ENCODE measurements at places on chromosomes 6 and 20.
A peak's percentile ranks its signal among the peaks of the same experiment; 100 is the strongest.

DNA sequence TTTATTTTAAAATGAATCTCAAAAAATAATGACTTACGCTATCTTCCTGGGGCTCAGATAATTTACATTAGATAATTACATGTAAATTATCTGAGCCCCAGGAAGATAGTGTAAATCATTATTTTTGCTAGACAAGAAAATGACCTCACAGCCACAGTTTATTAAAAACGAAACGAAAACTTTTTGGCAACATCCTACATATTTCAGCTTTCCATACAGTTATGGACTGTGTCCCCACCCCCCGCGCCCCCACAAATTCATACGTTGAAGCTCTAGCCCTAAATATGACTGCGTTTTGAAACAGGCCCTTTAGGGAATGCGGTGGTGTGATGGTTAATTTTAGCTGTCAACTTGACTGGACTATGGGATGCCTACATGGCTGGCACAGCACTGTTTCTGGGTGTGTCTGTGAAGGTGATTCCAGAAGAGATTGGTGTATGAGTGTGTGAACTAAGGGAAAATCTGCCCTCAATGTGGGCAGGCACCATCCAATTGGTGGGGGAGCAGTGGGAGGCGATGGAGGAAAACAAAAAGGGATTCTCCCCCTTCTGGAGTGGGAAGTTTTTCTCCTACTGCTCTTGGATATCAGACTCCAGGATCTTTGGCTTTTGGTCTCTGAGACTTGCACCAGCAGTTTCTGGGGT, 52.6 kb downstream of the TRPC4AP start:
- DNase-seq: no peak

DNA sequence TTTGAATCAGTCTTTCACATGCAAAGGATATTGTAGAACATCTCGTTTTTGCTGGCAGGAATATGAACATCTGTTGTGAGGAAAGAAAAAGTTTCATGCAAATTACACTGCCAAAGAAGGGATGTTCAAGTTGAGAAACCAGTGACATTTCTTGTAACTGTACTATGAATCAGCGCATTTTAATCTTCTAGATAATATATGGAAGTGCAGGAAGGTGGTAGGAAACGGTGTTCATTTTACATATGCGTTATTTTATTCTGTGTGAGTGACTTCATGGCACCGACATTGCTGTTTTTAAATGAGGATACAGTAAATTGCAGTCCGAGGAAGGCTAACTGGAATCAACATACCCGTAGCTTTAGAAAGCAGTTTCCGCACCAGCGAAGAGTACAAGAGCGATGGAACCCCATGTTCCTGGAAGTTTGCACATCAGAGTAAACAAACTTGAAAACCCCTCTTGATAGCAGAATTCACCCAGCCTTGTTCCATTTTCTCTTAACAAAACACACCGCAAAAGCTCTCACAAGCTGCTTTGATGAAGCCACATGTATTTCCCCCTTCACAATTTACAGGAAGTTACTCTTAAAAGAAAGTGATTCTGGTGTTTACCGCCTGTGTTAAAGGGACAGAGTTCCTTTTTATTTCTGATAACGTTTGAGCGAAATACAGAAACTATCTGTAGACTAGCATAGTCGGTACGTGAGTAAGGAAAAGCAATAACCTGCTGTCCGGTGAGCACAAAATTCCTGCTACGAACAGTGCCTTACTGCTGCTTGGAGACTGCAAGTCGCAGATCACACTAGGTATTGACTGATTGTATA, 11.5 kb downstream of the PRDM1 start:
- no peak for DNase-seq

DNA sequence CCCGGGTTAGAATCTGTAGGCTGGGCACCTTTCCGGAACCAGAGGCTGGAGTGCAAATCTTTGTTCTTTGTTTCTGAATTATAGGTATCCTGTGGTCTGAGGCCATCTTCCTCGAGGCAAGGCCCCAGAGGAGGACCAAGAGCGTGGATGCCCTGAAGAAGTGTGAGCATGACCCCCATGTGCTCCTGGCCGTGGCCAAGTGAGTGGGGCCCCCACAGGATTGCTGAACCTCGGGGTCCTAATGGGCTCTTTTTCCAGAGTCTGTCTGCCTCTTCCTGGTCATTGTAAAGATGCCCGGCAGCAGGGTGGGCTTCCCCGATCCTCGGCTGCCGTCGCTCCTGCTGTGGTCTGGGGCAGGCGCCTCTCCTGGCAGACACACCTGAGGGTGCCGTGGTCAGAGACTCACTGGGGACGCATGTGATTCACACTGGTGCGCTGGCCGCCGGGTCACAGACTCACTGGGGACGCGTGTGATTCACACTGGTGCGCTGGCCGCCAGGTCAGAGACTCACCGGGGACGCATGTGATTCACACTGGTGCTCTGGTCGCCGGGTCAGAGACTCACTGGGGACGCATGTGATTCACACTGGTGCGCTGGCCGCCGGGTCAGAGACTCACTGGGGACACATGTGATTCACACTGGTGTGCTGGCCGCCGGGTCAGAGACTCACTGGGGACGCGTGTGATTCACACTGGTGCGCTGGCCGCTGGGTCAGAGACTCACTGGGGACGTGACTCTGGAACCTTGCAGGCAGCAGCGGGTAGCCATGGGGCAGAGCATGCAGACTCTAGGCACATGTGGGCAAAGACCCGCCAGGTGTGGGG, 6.5 kb upstream of the C20orf204 start:
- DNase-seq: no peak

- DNase-seq: no peak
Observed at GRCh38 chr20:34410336-34410735, 47.3 kb downstream of the ITCH start.

GRCh38 chr20:54475334-54476168, at the start of gene DOK5:
Gene DOK5, plus strand, starts transcription at chr20:54475593. Its CDS starts 354 bp downstream, at chr20:54475947.
- DNase-seq: peak; percentile 15

DNA sequence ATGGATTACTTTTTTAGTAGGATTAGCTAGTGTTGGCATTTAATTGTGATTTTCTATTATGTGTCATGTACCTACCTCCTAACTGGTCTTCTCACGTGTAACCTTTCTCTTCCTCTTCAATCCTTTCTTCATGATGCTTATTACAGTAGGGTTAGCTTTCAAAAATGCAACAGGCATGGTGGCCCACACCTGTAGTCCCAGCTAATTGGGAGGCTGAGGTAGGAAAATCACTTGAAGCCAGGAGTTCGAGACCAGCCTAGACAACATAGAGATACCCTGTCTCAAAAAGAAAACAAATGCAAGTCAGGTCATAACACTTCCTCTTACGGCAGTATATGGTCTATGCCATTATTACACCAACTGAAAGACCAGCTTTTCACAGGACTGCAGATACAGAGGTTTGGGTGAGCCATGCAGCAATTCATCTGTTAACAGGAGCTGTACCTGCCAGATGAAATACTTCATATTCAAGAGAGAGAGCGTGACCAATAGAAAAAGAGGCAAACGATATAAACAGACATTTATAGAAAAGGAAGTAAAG, 195.0 kb downstream of the TMEM242 start:
- DNase-seq: no peak

GRCh38 chr20:60209048-60209447, 250.8 kb downstream of the CDH26 start:
- no peak for DNase-seq

- DNase-seq: no peak
Observed at GRCh38 chr6:88609983-88610382, 353.4 kb downstream of the RNGTT start.

- DNase-seq: no peak
Observed at GRCh38 chr20:54848262-54848661, 372.9 kb downstream of the DOK5 start.

DNA sequence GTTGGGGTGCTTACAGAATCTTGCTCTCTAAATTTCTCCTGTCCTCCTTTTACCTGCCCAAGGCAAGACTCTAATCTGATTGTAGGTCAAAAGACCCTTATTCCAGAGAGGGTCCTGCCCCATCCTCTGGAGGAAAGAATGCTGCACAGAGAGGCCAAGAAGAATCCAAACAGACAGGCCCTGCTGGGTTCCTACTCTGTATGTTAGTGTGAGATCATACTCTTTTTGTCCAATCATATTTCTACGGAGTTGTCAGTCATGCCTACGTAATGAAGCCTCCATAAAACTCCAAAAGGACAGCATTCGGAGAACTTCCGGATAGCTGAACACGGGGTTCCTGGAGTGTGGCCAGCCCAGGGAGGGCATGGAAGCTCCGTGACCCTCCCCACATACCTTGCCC, 50.5 kb downstream of the VEGFA start:
- no peak for DNase-seq

- no peak for DNase-seq
Observed at GRCh38 chr6:92887871-92888270, 531.5 kb downstream of the EPHA7 start.

DNA sequence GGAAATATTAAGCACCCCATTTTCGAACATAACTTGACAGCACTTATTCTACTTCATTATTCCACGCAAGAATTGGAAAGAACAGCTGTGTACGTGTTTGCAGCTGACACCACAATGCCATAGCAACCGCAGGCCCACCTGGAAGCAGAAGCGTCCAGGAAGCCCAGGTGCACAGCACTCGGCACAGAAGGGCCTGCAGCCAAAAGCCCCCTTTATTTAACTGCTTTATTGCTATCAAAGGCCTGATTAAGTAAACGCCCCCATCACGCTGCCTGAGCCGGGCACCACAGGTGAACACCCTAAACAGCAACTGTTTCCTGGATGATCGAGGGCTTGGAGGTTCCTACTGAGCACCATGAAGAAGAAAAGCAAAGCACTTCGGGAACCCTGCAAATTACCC, 6.3 kb downstream of the TAF4 start:
- DNase-seq: no peak

- no peak for DNase-seq
Observed at GRCh38 chr6:47440719-47441118, 36.9 kb upstream of the CD2AP start.

DNA sequence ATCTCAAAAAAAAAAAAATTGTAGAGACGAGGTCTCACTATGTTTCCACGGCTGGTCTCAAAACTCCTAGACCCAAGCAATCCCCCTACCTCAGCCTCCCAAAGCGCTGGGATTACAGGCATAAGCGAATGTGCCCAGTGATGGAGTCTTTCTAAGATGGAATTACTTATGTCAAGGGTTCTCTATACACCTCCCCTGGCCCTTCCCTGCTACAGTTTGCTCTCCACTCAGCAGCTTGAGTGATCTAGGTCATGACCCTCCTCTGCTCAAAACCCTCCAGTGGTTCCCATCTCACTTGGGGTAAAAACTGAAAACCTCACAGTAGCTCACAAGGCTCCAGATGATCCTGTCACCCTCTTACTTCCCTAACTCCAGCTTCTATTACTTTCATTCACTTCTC, 1.8 kb upstream of the DNPH1 start:
- no peak for DNase-seq

DNA sequence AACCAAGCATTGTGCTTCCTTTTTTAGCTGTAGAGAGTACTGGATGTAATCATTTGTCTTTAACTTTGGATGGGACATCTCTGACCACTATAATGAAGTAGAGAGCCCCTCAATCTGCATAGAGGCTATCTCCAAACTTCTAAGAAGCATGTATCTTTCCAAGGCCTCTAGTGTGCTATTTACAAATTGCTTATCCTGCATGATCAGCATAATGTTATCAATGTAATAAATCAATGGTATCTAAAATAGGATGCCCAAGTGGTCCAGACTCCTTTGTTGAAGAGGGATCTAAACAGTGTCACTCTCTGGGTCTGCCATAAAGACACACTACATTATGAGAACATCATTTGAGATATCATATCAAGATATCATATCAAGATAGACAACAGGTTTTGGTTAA, 6.7 kb downstream of the TAAR9 start:
- DNase-seq: no peak
